ENCODE measurements at places on chromosomes 5 and 9.
A peak's percentile ranks its signal among the peaks of the same experiment; 100 is the strongest.

GRCh38 chr5:120609570-120609969 lies 145.5 kb downstream of the PRR16 start:
- DNase-seq, result no peak

DNA sequence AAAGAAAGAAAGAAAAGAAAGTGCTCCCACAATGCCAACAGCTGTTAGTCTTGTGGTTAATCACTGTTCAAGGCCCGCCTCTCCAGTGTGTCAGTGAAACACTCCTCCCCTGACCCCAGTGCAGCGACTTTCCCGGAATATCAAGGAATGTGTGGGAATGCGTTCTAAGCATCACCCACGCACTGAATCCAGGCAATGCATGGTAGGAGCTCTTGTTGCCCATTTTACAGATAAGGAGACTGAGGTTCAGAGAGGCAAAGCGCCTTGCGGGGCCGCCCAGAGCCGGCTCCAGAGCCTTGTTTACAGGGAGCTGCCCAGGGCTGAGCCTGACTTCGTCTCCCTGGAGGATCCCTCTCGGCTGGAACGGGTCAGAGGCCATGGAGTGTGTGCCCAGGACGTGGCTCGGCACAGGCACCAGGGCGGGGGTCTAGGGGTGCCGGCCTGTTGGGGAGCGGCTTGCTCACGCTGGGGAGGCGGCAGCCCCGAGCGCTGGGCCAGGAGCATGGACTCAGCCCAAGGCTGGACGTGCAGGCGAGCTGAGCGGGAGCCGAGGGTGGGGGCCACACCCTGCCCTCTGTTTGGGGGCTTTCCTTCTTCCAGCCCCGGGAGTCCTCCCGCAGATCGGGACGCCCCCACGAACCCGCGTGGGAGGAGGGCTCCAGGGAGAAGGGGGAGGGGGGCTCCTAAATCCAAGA lies 823 bp downstream of the ST6GALNAC6 start:
- peak; percentile 46 for DNase-seq

DNA sequence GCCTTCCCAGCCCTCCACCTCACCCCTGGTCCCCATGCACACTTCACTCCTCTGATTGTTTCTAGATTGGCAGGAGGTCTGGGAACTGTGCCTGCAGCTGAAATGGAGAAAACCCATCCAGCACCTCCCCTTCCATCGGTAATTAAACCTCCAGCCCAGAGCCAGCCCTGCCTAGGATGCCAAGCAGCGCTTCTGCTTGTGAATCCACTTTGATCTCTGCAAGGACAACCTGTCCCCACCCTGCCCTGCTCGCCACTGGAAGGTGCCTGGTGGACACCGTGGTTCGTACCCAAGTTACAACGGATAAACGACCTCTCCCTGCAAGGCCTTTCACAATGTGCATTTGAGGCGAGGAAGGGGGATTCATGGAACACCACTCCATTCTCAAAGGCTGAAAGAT lies 50.6 kb downstream of the IRX2 start:
- DNase-seq, result no peak

DNA sequence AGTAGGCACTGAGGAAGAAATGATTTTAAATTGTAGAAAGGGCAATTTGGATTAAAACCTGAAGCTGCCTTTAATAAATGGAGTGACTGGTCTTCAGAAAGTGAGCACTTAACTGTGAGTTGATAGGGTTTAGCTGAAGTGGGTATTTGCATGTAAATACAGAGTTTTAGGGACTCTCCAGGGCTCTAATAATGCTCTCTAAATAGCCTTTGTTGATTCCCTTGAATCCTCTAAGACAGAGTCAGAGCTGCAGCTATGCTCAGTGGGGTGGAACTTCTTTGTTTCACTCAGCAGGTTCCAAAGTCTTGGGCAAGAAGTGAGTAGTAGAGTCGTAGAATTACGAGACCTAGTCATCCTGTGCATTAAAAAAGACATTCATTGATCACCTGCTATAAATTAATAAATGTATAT lies 21.4 kb downstream of the GLRA1 start:
- no peak for DNase-seq

GRCh38 chr9:13651969-13652663 lies 372.6 kb upstream of the MPDZ start:
- no peak for DNase-seq

DNA sequence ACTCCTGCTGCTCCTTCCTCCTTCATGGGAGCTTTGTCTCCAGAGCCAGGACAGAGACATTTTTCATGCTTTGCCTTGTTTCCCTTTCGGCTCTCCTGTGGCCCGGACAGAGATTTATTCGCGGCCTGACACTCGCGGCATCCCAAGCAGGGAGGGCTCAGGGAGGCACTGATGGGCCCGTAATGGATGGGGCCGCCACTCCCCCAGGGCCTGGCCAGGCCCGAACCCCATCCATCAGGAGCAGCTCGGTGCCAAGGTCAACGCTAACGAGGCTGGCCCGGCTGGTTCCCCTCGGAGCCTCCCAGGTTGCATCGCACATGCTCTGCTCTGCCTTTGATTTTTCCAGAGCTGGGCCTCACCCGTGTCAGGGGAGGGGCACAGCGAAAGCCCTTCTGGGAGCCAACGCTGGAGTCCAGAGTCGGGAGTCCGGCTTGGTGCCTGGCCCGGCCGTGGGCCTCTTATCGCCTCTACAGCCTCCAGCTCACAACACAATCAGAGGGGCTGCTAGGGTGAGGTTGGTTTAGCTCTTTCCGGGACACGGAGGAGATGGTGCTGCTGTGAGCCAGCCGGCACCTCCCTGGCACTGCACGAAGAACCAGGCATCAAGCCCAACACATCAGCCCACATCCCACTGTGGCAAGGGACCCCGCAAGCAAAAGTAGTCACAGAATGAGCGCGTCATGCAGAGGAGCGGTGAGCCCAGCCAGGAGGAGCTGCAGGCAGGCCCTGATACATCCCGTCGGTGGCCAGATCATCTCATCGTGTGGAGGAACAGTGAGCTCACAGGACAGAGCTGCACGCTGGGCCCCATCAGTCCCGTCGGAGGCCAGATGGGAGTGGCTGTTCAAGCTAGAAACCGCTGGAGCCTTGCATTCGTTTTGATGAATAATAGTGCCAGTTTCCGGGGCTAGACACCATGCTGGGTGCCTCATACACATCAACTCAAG lies 72.2 kb upstream of the BARHL1 start:
- DNase-seq, result no peak

GRCh38 chr5:60503771-60504170 lies 196.2 kb downstream of the DEPDC1B start:
- no peak for DNase-seq

- no peak for DNase-seq
Observed at GRCh38 chr5:13943676-13944075, 812 bp downstream of the DNAH5 start.

GRCh38 chr5:94908889-94909480 lies 290.5 kb downstream of the SLF1 start:
- DNase-seq, result peak; percentile 61

- no peak for DNase-seq
Observed at GRCh38 chr9:86445671-86446070, 91.5 kb upstream of the TUT7 start.

DNA sequence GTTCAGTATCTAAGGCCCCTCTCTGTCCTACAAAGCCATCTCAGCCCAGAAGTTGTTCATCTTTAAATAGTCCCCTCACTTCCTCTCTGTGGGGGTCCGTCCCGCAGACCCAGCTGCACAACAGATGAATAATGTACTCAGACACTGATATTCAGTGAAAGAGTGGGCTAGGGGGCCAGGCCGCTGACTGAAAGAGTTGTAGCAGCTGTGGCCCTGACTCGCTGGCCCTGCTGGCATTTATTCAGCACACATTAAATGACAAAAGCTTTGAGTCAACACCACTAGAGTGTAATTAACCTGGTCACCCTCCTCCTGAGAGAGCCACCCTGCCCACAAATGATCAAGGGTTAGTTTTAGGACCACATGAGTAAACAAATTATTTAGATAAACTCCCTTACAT lies 76.3 kb downstream of the MED10 start:
- no peak for DNase-seq

GRCh38 chr5:142323480-142324135 lies 1.2 kb downstream of the SPRY4 start:
- no peak for DNase-seq

GRCh38 chr5:163766936-163767670 lies 261.7 kb downstream of the MAT2B start:
- no peak for DNase-seq

DNA sequence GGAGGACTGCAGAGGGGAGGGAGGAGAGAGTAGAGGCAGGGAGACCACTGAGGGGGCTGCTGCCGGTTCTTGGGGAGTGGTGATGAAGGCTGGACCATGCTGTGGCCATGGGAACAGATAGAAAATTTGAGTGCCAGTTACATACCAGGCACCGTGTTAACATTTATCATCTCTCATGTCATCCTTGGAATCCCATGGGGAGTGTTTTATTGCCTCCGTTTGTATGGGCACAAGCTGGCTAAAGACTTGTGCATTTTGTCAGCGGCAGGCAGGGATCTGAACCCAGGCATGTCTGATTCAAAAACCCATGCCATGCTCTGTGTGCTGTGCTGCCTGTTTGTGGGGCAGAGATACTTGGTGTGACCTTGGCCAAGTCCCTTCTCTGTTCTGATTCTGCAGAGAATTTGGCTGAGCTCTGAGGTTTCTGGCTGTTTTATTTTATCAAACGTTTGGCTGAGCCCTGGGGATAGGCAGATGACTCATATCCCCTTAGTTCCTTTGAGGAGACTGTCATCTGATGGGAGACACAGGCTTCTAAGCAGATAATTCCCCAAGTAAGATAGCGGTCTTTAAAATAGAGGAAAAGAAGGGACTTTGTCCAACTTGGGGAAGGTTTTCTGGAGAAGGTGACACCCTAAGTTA lies 22.2 kb downstream of the COL27A1 start:
- peak; percentile 15 for DNase-seq

GRCh38 chr5:137665678-137666460 lies 70.0 kb downstream of the KLHL3 start:
- peak; percentile 64 for DNase-seq

GRCh38 chr5:150438873-150439546 lies 10.5 kb downstream of the RPS14 start:
- peak; percentile 36 for DNase-seq

DNA sequence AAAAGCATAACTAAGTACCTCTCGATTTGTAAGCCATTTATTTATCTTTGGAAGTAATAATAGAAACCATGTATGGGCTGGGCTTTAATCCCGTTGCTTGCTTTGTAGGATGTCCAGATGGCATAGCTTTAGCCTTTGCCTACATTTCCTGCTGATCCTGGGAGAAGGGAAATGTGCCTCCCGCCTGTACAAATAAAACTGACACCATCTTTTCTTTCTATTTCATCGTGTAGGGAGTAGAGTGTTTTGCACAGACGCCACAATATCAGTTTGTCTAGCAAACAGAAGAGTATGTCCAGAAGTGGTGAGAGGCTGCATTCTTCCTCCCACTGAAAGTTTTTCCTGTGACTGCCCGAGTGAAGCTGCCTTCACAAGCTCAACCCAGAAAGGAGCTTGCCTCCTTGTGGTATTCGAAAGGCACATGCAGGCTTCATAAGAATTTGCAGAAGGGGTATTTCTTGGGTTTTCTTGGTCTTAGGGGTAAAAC lies 24.7 kb upstream of the TJP2 start:
- no peak for DNase-seq

- no peak for DNase-seq
Observed at GRCh38 chr5:151812757-151813309, 41.1 kb downstream of the G3BP1 start.

- DNase-seq, result no peak
Observed at GRCh38 chr9:108838017-108838416, 17.8 kb downstream of the ACTL7B start.

DNA sequence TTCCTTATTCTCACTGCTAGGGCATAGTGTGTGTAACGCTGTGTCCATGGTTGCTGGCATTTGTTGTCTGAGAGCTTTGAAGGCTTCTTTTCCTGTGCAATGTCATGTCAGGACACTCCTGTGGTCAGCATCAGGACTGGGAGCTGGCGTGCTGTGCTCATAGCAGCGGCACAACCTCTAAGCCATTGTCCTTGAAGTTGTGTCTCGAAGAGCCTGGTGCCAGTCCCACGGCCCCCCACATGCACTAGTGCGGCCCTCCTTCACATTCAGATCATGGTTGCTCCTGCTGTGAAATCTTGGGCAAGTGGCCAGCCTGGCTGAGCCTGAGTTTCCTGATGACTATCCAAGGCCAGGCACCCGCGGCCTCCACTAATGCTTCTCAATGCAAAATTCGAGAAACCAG lies 32.4 kb downstream of the PDZD2 start:
- DNase-seq, result no peak

GRCh38 chr5:55324815-55325418 lies 17.1 kb downstream of the MTREX start:
- peak; percentile 71 for DNase-seq

- DNase-seq, result peak; percentile 14
Observed at GRCh38 chr9:102631559-102631958, 363.6 kb upstream of the CYLC2 start.

DNA sequence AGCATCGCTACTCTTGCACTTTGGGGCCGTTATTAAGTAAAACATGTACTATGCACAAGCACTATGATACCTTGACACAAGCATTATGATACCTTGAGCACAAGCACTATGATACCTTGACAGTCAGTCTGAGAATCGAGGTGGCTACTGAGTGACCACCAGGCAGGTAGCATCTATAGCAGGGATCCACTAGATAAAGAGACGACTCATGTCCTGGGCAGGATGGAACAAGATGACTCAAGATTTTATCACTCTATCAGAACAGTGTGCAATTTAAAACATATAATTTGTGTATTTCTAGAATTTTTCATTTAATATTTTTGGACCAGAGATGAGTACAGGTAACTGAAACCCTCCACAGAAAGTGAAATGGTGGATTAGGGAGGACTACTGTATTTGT lies 16.9 kb downstream of the CHSY3 start:
- no peak for DNase-seq

DNA sequence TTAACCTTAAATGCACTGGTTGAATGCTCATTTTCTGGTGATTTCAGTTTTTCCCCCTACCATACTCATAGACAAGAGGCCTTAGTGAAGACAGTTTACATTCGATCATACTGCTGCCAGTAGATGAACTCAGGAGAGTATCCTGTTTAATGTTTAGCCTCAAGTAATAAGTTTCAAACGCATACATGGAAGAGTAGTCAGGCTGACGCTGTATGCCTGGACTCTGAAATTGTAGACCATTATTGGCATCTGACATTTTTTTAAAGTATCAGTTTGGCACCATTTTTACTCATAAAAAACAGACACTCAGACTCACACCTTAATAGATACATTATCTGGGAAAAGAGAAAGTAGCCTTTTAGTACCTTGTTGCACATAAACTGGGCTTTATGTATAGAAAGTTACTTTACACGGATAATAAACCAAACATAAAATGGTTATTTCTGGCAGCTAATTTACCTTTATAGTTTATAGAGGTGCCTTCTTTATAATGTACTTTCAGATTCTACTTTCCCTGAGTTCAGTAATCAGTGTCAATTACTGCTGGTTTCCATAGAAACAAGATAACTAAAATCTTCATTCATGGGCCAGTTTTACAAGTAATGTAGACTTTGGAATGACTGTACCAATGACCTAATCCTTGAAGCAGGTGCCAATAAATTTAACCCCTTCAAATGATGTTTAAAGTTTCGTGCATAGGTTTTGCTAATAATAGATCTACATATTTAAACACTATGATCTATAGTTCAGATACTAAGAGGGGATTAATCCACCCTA lies 183.8 kb upstream of the ITGA1 start:
- no peak for DNase-seq
